Lower lobe of right lung (tissue), 2 donors: ENCODE measurements at places on chromosomes 16 and 17.

DNA sequence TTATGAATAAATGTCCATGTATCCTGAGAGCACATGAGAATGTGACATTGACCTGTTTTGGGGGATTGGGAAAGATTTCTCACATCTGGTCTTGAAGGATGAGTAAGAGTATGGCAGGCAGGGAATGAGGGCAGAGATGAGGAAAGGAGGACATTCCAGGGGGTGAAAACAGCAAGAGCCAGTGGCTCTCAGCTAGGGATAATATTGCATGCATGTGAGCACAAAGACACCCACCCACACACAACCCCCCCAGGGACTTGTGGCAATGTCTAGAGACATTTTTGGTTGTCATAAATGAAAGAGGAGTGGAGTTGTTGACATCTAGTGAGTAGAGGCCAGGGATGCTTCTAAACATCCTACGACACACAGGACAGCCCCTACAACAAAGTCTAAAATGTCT, 6.0 kb downstream of the MYO1D start:
- no peak for DNase-seq

DNA sequence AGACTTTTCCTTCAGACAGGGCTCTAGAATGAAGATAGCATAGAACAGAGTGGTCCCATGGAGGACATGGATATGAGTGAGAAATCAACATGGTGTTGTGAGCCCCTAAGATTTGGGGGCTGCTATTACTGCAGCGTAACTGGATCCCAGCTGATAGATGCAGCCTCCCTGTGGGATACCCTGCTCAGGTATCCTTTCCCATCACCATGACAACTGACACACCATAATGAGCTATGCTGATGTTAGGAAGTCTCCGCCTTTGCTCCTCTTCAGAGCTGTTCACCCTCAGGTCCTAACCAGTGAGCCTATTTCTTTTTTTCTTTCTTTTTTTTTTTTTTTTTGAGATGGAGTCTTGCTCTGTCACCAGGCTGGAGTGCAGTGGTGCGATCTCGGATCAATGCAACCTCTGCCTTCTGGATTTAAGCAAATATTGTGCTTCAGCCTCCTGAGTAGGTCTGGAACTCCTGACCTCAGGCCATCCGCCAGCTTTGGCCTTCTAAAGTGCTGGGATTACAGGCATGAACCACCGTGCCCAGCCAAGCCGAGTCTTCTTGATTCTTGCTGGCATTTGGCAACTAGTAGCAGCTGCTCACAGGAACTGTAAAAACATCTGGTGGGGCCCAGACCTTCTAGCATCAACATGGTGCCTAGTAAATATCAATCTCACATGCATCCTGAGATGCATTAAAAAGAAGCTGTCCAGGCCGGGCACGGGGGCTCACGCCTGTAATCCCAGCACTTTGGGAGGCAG, 17.1 kb downstream of the STX4 start:
- no peak for DNase-seq

GRCh38 chr17:5700745-5701144, 116.4 kb upstream of the NLRP1 start:
- DNase-seq, result no peak

DNA sequence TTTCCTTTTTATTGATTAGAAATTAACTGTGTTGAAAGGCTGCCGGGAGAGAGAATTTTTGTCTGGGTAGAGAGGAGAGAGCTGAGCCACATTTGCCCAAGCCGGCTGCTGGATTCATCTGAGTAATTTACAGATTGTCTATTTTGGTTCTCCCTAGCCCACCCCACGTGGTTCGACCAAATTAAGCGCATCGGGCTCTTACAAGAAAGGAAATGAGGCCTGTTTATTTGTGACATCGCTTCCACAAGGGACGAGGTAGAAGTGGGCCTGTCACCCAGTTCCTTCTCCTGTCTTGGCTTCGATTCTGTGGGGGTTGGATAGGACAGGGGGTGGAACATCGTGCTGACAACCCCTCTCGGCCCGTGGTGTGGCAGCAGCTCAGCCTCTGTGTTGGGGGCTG, 42.9 kb downstream of the SYT17 start:
- DNase-seq, result no peak
